A673 (cell line): ENCODE measurements at places on chromosomes 11 and 22.

DNA sequence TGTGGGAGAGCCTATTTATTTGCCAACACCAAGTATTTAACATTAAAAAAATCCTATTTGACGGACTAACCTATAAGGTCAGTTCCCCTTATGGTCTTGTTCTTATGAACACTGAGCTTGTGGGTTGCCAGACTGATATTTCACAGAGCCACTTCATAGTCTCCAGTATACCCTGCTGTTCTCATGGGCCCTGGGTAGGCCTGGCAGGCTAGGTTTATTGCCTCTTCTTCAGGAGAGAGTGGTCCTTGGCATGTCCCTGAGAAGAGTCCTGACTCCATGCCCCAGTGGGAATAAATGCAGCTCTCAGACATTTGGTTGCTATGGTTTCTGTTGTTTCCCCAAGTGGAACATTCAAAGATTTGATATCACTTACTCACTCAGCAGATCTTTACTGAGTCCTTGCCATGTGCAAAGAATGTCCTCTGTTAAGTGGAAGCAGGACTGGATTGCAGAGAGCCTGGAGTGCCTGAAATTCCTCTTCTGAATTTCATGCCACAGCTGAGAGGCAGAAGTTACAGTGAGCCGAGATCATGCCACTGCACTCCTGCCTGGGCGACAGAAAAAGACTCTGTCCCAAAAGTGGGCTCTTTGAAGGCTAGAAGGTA lies 15.7 kb downstream of the SLC5A1 start:
- DNase-seq = no peak

DNA sequence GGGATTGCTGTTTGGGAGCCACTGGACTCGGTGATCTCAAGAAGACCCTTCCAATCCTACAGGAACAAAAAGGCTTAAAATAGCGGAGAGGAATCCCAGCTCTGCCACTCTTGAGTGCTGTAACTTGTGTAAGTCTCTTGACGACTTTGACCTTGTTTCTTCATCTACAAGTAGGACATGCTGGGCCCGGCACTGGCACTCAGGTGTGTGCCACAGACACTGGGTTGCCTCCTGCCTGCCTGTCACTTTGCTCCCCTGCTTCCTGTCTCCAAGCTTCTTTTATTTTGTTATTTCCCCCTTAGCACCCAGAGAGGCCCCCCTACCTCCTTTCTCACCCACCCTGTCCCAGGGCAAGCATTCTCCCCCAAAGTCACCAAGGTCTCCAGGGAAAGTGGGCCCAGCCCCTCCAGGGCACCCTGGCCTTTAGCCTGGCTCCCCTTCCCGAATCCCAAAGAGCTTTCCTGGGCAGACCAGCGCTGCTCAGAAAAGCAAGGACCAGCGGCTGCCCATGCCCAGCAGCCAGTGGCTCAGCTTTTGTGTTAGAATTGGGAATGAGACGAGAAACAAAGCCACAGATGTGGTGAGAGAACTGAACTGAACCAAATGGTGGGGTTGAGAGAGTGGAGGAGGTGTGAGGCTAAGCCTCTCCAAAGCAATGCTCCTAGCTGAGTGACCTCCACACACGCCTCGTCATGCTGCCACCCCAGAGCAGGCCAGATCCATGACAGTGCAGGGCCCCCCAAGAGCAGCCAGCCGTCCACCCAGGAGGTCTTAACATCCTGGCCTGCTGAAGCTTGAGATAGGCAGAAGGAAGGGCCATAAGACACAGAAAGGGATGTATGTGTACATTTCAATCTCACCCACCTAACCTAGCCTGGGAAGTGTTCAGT lies 4.5 kb downstream of the TRIM29 start:
- DNase-seq = no peak

DNA sequence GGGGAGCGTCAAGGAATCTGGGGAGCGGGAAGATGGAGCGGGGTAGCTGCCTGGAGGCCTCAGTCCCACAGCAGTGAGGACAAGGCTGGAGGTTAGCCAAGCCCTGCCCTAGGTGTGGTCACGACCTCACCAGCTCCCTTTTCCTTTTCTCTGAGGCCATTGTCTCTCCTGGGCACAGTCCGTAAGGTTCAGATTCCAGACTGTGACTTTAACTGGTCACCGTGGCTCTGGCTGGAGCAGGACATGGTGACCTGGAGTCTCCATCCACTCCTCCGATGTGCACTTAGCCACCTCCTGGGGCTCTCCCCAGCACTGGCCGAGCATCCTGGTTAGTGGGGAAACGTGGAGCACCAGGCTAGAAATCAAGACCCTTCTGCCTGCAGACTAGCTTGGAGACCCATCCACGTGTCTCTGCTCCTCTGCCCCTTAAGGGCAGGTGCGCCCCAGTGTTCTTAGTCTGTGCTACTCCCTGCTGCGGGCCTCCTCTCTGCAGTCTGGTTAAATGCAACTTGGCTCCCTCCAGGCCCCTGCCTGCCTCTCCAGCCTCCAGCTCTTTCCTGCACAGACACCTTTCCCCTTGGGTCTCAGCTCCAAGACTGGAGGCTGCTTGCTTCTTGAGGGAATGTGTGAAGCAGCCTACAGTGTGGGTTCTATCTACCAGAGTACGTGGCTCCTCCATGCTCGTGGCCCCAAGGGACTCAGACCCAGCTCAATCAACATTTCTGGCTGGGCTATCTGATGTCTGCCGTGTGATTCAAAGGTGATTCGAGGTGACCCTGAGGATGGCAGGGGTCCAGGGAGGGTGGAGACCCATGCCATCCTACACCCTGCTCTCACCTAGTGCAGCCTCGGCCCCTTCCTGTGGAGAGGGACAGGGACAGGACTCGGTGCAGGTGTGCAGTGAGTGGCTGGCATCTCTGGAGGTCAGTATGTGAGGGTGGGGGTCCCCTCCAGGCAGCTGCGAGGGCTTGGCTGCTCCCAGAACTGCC lies 5.2 kb downstream of the SLC25A1 start:
- DNase-seq = no peak

- DNase-seq = no peak
These were observed 476.8 kb upstream of the B3GAT1 start for GRCh38 chr11:134888821-134889220.

DNA sequence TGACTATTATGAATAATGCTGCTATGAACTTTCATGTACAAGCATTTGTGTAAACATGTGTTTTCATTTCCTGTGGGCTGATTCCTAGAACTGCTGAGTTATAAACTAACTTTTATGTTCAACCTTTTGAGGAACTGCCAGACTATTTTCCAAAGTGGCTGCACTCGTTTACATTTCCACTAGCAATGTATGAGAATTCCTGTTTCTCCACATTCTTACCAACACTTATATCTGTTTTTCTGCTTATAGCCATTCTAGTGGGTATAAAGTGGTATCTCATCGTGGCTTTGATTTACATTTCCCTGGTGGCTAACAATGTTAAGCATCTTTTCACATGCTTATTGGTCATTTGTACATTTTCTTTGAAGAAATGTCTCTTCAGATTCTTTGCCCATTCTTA lies 35.2 kb upstream of the SCUBE2 start:
- no peak for DNase-seq

- DNase-seq = no peak
These were observed 107.5 kb upstream of the THY1 start for GRCh38 chr11:119530509-119530908.

GRCh38 chr11:109747839-109748238 lies 325.8 kb downstream of the C11orf87 start:
- peak; percentile 47 for DNase-seq

GRCh38 chr22:29458551-29458950 lies 20.2 kb downstream of the RFPL1 start:
- no peak for DNase-seq

GRCh38 chr11:133712051-133712560 lies 133.2 kb downstream of the SPATA19 start:
- no peak for DNase-seq

DNA sequence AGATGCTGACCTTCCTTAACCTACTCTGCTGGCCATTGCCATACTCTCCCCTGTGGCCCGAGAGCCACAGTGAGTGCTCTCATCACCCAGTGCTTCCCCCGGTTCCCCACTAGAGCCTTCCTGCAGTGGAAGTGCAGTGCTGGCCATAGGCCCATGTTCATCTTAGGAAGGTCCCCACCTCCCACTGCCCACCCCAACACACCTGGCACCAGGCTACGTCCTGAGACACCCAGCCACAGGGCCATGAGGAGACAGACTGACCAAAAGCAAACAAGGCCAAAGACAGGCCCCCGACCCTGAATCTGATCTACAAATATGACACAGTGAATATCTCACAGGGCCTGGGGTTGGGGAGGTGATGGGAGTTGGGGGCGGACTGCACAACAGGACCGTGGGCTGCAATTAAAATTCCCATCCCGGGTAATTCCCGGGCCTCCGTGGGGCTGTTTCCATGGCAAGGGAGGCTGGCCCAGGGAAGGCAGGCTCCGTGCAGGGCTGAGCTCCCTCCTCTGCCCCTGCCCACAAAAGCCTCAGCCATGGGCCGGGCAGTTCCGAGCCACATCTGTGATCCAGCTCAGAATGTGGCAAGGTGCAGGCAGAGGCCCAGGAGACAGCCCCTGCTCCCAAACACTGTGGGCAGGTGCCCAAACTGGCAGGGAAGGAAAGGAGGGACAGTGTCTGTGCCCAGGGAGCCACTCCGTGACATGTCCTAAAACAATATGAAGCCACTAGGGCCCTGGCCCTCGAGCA lies 5.1 kb upstream of the CHST1 start:
- DNase-seq = no peak

DNA sequence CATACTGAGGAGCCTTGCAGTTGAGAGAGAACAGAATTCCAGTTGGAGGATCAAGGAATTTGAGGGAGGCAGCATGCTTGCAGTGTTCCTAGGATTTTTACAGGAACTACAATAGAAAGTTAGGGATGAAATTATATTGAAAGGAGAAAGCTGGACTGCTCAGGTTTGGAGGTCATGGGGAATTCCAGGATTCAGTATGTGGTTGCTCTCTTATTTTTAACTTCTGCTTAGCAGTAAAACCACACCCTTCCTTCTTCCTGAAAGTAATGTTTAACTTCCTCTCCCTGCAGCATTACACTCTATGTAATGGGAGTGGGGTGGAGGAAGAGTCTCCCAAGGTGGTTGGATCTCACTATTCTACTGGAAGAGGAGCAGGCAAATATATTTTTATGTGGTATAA lies 31.3 kb downstream of the CTNND1 start:
- no peak for DNase-seq

DNA sequence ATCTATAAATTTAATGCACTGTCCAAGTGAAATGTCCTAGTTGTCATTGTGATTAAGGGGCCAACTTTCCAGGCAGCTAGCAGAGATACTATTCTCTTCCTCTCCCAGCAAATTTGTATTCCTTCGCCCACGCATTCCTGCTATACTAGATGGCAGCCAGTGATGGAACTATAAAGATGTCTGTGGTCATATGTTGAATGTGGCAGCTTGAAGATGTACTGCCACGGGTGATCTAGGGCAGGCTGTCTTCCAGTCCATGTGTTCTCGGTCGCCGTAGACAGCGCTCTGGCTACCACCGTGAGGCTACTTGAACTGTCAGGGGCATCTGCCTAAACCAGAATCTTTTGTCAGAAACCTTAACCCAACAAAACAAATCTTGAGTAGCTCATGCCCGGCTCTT lies 8.3 kb upstream of the SIDT2 start:
- no peak for DNase-seq

DNA sequence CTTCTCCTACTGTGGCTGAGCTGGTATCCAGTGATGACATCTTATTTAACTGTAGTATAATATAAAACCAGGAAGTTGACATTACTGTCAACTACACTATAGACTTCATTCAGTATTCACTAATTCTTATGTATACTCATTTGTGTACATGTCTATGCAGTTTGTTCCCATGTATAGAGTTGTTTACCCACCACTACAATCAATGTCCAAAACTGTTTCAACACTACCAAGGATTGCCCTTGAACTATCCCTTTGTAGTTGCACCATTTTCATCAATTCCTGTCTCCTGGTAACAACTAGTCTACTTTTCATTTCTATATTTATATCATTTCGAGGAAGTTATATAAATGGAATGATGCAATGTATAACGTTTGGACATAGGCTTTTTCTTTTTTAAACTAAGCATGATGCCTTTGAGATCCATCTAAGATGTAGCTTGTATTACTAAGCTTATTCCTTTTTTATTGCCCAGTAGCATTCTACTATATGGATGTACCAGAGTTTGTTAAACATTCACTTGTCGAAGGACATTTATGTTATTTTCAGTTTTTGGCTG lies 39.2 kb downstream of the TMEM135 start:
- no peak for DNase-seq

DNA sequence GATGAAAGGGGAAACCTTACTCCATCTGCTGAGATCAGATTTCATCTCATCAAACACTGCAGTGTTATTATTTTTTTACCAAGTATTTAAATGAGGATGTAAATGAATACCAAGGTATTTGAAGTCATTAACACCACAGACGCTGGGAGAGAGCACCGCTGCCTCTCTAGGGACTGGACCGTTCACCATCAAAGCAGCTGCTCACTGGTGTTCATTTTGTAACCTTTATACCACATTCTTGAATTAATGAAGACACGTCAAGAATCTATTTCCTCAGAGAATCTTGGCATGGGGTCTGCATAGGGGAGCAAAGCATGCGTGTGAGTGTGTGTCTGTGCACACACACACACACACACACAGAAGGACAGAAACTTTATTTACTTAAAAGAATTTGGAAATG lies 15.6 kb downstream of the SIAE start:
- peak; percentile 17 for DNase-seq

DNA sequence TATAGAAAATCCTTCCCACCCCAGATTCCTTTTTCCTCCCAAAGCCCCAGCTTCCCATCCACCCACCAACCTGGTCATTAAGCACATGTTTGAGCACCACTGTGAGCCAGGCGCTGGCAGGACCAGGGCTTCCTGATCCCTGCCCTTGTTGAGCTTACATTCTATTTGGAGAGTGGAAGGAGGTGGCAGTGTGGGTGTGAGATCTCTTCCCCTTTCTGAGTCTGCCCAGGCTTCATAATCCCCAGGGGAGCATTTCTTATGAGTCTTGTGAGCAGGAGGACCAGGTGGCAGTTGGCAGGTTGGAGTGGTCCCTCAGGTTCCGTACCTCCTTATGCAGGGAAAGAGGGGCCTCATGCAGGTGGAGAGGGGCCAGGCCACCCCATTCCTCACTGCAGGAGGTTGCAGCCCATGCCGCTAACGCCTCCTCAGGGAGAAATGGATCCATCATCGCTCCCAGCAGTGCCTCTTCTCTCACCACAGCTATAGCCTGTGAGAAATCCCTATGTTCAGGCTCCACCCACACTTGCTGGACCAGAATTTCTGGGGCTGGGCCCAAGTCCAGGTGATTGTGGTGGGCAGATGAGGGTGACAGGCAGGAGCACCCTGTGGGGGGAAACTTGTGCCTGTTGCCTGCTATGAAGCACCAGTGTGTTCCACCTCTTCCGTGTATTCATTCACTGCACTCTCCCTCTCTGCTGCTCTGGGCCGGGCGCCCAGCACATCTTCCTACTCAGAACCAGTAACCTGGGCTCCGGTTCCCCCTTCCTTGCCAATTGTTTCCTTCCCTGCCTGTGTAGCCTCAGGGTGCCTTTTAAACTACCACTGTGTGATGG lies 23.5 kb downstream of the UBE2L3 start:
- DNase-seq = no peak

DNA sequence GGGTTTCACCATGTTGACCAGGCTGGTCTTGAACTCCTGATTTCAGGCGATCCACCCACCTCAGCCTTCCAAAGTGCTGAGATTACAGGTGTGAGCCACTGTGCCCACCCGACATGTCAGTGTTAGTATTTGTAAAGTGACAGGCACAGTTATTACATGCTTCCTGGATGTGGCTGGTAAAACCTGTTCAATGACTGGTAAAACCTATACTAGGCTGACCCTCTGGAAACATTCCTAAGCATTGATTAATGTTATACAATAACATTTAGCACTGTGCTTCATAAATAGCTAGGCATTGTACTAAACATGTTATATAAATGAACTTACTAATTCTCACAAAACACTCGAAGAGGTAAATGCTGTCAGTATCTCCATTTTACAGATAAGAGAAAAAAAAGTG lies 20.9 kb upstream of the JHY start:
- DNase-seq = no peak

GRCh38 chr22:49124608-49125007 lies 703.1 kb downstream of the BRD1 start:
- no peak for DNase-seq
